ENCODE measurements at places on chromosomes 1 and 21. TPM values are rescaled to one million over a fixed set of nuclear protein-coding genes. Genes with fewer than 3 reads are reported as not detected.

Gene NBPF12
- 2.9 TPM for total RNA-seq

Gene LRRC53
- total RNA-seq: not detected

Gene CATSPERE
- 1.3 TPM for total RNA-seq

Gene NEK7
- total RNA-seq: 66.9 TPM

Gene S100A7A
- total RNA-seq: not detected

Gene GUCA2A
- total RNA-seq: not detected

Gene FALEC
- not detected for total RNA-seq

Gene HCN3
- 1.0 TPM for total RNA-seq

Gene SNAP47
- 31.1 TPM for total RNA-seq

Gene TCP10L
- total RNA-seq: 0.57 TPM

Gene CCDC185
- not detected for total RNA-seq

Gene VANGL2
- total RNA-seq: not detected

Gene CRYAA
- not detected for total RNA-seq

Gene RSPH1
- total RNA-seq: not detected

Gene TAF5L
- total RNA-seq: 20.6 TPM

Gene CYP4A22
- total RNA-seq: not detected

Gene KRTAP19-3
- not detected for total RNA-seq

Gene RXFP4
- total RNA-seq: 0.06 TPM

Gene SAMD11
- not detected for total RNA-seq

Gene SDHB
- total RNA-seq: 133 TPM

Gene FCER1G
- not detected for total RNA-seq

Gene ADAMTSL4
- under 0.01 TPM for total RNA-seq

Gene HES5
- total RNA-seq: under 0.01 TPM

Gene NUF2
- total RNA-seq: 14.2 TPM

Gene CD53
- total RNA-seq: not detected

Gene CD2
- not detected for total RNA-seq

Gene PRR9
- total RNA-seq: not detected

Gene RPTN
- not detected for total RNA-seq

Gene PPIH
- total RNA-seq: 19.9 TPM

Gene DPH2
- 13.8 TPM for total RNA-seq

Gene KCNA2
- not detected for total RNA-seq

Gene FCRL5
- total RNA-seq: not detected

Gene MROH9
- not detected for total RNA-seq

Gene OR10J1
- total RNA-seq: not detected

Gene UAP1
- total RNA-seq: 48.1 TPM

Gene L1TD1
- total RNA-seq: not detected

Gene HORMAD1
- total RNA-seq: not detected

Gene CRP
- total RNA-seq: not detected

Gene GCSAML
- total RNA-seq: under 0.01 TPM

Gene SLAMF6
- total RNA-seq: not detected

Gene AMPD1
- total RNA-seq: not detected

Gene ETV3L
- total RNA-seq: not detected

Gene NUDT4B
- total RNA-seq: 36.6 TPM

Gene CFHR1
- not detected for total RNA-seq

Gene KRTAP21-2
- total RNA-seq: not detected

Gene BTBD19
- total RNA-seq: 2.1 TPM

Gene CFAP107
- not detected for total RNA-seq
